NCI-H1930 (cell line): ENCODE measurements at places on chromosomes 16 and 17.

DNA sequence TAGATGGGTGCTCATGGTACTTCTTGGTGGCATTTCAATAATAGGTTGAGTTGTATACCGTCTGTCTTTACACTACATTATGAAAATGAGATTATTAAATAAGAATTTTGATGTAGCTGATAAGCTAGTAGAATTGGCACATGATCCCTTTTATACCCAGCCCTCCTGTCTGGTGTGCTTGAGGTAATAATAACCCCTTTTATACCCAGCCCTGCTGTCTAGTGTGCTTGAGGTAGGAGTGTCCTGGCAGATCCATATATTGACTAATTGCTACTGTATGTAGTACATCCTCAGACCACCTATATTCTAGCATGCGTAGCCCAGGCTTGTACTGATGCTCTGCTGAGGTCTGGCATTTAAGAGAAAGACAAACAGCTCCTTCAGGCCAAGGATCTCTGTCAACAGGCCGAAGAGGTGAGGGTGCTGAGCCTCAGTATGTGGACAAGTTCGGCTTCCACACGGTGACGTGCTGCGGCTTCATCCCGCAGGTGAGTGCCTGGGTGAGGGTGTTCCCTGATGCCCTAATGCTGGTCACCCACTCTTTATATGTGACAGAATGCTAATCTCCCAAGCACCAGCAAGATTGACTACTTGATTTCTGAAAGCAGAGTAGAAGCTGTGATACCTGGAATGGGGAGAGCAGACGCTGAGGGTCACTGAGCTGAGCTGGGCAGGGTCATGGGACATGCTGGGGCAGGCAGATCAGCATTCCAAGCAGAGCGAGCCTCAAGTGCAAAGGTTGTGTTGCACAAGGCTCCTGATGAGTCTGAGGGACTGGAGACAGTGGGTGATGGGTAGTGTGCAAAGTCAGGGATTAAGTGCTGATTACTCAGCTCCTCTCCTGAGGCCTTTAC is 5.7 kb downstream of the FN3K start:
- DNase-seq, result no peak

GRCh38 chr17:39920218-39921210 is 2.1 kb upstream of the GSDMB start:
- DNase-seq, result no peak

DNA sequence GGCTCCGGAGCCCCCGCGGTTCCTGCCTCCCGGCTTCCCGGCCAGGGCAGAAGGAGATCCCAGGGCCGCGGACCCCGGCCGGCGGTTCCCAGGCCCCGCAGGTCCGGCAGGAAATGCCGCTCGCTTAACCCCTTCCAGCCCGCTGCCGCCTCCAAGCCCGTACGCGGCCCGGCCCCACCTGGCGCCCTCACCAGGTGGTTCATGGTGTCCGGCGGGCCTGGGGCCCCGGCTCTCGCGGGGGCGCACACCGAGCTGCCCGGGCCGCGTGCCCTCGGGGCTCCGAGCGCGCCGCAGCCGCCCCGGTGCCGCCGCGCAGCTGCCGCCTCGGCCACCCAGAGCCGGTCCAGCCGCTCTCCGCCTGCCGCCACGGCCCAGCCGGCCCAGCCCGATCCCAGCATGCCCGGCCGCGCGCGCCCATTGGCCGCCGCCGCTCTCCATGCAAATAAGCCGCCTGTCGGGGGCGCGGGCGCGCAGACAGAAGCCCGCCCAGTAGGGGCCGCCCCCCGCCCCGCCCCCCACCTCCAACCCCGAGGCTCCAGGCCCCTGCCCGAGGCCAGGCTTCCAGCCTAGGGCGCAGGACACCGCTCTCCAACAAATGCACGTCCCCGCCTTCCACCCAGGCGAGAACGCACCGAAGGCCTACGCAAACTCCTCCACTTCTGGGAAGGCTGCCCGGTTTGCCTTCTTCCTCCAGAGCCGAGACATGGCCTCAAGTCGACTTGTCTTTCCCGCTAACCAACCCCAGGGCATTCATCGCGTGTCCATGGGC is at the start of gene BCAR1:
TSS of gene BCAR1 (minus strand) at position 345 of the 769 bp plus-strand sequence. CDS start at position 203, 142 bp downstream.
- DNase-seq, result peak; percentile 65

DNA sequence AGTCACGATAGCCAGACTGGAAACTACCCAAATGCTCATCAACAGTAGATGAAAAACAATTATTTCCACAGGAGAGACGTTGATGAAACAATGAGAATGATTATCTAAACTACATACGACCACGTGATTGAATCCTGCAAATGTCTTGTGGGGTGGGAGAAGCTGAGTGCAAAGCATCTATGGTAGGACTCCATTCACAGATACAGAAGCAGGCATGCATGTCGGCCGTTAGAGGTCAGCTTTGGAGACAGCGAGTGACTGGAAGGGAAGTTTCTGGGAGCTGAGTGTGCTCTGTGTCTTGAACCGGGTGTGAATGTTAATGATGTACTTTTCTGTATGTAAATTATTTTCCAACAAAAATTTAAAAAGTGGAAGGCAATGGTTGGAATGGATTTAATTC is 71.5 kb upstream of the DNAJA2 start:
- DNase-seq, result no peak

DNA sequence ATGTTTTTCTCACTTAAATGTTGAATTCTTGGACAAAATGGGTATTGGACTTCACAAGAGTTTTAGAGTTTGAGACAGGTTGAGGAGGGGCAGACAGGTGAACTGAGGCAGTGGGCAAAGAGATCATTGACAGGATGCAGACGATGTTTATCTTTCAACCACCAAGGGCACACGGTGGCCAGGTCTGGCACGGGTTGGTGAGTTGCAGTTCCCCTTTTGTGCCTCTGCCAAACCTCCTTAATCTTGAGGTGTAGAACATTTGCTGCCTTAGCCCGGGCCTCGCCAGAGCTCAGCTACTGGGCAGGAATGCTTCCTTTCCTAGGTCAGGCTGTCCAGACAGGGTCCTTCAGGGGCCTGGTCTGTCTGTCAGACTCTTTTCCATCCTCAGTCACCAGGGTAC is 567.4 kb upstream of the SOX9 start:
- no peak for DNase-seq

DNA sequence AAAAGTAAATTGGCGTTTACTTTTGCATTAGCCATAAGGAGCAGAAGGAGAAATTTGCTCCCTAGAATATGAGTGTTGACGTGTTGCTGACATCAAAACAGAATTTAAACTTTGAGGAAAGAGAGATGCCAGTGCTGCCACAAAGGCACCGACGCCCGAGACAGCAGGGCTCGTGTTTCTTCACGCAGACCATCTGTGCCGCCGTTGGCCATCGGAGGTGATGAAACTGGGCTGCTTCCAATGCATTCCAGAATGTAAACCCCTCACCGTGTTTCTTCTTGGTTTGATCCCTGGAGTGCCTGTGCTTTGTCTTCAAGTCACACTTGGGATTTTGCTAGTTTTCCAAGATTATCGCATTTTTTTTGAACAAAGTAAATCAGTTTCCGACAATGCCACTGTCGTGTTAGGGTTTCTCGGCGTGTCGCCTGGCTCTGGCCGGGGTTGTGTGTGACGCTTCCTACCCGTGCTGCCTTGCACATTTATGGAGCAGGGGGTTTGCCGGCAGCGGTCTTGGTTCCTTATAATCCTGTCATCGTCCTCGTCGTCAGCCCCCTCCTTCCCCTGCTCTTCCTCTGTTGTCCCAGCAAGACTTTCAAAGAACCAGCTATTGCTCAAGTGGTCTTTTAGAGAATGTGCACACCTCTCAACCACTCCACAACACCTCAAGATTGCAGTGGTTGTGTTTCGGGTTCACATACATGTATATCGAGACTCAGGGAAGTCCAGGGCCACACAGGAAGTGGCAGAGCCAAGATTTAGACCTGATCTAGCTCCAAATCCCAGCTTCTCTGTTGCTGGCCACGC is 103.9 kb downstream of the METRNL start:
- no peak for DNase-seq

- DNase-seq, result no peak
Measured at GRCh38 chr17:67059372-67059771, 15.0 kb downstream of the CACNG1 start.

- DNase-seq, result no peak
Measured at GRCh38 chr17:66769911-66770310, 65.0 kb upstream of the CACNG5 start.

- DNase-seq, result no peak
Measured at GRCh38 chr16:70746708-70747424, 54.1 kb downstream of the VAC14 start.

DNA sequence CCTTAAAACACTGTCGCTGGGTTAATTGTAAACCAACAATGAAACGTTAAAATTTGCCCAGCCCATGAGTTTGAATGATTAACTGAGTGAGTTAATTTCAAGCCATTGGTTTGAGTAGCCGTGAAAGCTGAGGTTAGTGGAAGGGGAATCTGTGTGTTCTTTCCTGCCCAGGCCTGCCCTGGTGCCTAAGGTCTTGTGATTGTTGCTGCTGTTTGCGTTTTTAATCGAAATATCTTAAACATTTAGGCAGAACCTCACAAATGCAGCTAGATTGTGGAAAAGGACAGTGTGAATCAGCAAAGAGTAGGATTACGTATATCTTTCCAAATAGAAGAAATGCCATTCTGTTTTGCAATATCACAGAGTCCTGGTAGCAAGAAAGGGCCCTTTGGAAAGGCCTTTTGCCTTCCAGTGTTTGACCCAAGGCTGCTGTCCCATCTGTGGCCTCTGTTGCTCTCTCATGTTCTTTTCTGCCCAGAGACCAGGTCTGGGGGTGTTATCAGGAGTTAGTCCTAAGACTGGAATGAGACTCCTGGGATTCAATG is 113.8 kb downstream of the MSI2 start:
- no peak for DNase-seq

GRCh38 chr17:55601874-55602364 is 90.7 kb upstream of the SMIM36 start:
- no peak for DNase-seq

DNA sequence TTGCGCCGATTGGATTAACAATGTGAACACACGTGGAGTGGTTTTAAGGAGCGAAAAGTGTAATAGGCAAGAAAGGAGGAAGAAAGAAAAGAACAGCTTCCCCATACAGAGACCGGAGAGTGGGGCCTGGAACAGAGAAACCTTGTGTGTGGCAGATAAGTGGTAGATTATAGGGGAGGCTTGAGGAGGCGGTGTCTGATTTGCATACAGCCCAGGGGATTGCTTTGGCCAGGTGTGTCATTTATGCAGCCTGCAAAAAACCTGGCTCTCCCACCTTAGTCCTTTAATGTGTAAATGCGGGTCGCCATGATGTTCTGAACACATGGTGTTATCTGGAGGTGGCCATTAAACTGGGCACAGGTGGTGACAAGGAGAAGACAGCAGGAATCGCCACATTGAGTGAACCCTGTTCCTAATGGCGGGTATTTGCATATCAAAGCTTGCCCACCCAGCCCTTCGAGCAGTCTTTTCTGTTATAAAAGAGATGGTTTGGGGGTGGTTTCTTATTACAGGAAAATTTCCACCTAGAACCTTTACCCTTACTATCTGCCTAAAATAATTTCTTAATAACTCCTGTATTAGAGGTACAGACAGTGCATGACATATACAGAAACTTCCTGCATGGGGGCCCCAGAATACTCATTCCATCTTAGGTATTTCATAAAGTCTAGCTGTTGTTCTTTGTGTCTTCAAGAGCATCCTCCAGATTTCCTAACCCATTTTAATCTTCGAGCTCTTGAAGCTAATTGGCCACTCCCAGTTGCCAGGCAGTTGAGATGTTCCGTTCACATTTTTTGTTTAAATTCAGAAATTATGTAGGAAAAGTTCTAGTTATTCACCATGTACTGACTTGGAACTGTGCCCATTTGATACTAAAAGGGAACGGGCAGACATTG is 292.5 kb downstream of the RBFOX1 start:
- no peak for DNase-seq

DNA sequence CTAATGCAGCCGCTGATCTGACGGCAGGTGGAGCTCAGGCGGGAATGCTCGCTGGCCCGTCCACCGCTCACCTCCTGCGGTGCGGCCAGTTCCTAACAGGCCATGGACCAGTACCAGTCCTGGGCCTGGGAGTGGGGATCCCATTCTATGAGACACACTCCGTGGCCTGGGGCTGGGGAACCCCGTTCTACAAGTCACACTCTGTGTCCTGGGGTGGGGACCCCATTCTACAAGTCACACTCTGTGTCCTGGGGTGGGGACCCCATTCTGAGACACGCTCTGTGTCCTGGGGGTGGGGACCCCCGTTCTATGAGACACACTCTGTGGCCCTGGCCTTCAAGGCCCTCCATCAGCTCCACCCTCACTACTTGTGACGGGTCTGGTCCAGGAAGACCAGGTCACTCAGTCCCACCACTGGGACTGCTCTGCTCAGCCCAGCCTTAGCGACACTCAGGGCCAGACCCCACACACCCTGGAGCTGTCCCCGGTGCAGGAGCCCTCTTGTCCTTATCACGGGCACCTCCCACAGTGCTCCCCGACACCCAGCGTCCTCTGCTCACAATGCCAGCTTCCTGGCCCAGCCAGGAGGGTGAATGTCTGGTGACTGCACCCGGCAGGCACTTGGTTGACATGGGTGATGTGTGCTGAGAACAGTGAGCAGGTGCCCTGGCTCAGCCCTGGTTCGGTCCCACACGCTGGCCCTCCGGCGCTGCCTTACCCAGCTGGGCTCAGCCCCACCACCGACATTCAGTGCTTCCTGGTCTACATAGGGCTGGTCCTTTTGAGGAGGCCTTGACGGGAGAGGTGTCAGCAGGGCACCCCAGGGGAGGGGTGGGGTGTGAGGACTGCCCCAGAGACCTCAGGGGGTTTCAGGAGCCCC is 89.1 kb downstream of the TBC1D16 start:
- no peak for DNase-seq

DNA sequence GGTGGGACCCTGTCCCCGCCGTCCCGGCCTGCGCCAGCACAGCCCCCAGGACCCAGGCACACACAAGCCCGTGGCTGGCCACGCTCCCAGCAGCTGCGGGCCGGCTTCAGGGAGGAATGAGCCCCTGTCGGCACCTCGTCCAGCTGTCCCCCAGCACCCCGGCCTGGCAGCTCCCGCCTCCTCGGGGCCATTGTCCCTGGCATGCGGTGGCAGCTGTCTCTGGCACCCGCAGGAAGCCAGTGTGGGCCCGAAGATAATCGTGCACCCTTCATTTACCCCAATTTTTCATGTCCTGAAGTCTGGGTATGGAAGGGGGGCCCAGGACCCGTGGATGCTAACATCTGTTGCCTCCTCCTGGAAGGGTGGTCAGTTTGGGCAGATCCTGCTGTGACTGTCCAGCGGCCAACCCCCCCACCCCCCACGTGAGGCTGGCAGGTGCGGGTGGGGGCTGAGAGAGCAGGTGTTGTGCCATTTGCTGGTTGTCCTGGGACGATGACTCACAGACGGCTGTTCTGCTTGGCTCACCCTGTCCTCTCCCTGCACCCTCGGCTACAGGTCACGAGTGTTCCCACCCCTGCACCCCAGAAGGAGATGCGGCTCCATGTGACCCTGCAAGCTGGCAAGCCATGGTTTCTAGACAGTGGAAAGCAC is 4.0 kb upstream of the LMF1 start:
- DNase-seq, result no peak

GRCh38 chr16:81241706-81242105 is 3.2 kb downstream of the BCO1 start:
- DNase-seq, result no peak

DNA sequence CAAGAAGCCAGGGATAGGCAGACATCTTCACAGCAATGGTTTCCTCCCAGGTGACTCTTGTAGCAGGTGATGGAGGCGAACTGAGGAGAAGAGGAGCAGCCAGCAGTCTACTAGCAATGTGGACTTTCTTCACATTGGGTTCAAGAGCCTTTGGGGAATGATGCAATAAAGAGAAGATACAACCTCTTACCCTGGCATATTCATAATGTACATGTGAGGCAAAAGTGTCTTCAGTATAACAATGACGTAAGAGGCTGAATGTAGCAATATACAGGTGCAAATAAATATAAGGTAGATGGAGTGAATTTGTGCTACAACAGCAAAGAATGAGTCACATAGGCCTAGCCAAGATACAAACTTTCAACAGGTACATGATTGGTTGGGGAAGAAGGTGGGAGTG is 70.9 kb upstream of the SOX9 start:
- no peak for DNase-seq

GRCh38 chr16:23317266-23317661 is 15.2 kb downstream of the SCNN1B start:
- DNase-seq, result no peak
